ENCODE measurements at places on chromosomes 5 and 9.

GRCh38 chr5:77145666-77146065 is 58.6 kb upstream of the ZBED3 start:
- DNase-seq, result peak; percentile 17

GRCh38 chr5:78720227-78720985 is 71.8 kb upstream of the LHFPL2 start:
- no peak for DNase-seq

GRCh38 chr5:124873713-124874112 is 127.3 kb upstream of the ZNF608 start:
- no peak for DNase-seq

DNA sequence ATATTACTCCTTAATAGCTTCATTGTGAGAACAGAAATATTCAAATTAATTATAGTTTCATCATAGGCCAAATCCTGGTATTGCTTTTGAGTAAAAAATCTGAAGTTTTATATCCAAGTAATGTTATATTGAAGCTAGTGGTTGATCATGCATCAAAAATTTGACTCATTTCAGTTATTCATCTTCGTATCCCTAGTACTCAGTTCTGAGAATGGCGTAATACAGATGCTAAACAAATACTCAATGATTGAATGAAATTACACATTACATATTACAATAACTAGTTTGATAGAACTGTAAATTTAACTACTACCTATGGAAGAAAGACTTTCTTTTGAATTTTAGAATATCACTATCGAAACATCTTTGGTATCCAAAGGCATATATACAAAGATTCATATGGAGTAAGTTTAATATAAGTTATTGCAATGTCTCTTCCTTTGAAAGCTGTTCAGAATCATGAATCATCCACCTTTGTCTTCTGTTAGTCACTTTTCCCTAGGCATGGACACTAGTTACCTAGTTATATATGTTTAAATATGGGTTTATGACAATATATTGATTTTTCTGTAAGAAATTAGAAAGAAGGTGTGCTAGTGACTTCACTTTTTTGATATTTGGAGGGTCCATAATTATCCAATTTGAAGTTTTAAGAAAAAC is 5.0 kb upstream of the ZNF462 start:
- no peak for DNase-seq

DNA sequence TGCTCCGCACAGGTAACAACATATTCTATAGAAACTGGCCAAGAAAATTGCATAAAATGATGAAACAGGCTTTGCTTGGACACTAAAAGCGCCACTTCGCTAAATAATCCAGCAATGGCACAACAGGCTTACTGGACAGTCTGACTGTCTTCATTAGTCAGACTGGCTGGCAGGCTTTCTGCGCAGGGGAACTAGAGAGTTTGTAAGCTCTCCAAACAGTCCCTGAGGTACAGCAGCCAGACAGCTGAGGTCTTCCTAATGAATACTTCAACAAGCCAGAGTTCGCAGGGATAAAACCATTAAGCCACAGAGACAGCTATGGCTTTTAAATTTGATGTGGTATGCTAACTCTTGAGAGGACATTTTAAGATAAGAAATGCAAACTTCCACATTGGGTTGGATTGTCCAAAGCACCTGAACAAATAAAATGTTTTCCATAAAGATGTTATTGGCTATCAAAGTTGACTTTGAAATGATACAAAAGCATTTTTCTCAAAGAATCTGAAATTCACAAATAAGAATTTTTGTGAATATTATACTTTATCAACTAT is 20.7 kb downstream of the PLK2 start:
- no peak for DNase-seq

DNA sequence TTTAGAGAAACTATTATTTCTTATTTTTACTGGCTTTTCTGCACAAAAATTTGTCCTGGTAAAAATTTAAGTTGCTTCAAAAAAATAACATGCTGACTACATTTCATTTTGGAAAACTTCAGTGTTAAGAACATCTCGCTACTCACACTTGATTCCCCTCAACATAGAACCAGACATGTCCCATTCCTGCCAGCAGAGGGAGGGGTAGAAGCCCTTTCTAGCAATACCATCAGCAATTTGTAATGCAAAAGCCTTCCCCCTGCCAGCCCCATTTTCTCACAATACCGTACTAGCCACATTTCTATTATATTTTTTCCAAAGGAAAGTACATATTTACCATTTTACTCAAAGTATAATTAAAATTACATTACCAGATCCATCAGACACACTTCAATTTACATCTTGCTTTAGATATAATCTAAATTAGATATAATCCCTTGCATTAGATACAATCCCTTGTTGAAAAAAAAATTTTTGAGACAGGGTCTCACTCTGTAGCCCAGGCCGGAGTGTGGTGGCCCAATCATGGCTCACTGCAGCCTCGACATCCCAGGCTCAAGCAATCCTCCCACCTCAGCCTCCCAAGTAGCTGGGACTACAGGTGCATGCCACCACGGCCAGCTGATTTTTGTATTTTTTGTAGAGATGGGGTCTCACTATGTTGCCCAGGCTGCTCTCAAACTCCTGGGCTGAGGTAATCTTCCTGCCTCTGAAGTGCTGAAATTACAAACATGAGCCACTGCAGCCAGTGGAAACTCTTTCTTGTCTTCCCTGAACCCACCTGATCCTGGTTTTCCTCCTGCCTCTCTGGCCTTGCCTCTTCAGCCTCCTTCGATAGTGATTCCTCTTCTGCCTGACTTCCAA is 39.6 kb upstream of the IDNK start:
- no peak for DNase-seq

DNA sequence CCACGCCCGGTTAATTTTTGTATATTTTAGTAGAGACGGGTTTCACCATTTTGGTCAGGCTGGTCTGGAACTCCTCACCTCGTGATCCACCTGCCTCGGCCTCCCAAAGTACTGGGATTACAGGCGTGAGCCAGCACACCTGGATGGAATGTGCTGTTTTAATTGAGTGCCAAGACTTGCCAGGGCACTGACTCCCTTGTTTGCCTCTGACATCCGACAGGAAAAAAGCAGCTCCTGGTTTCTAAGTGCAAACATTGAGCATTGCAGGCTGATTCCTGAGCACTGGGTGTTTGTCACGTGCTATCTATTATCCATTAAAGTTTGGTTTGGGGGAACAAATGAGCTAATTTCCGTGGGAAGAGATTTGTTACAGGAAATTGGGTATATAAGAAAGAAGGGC is 70.6 kb upstream of the CKMT2 start:
- no peak for DNase-seq

- no peak for DNase-seq
Measured at GRCh38 chr5:10655972-10656830, 92.3 kb downstream of the ANKRD33B start.

DNA sequence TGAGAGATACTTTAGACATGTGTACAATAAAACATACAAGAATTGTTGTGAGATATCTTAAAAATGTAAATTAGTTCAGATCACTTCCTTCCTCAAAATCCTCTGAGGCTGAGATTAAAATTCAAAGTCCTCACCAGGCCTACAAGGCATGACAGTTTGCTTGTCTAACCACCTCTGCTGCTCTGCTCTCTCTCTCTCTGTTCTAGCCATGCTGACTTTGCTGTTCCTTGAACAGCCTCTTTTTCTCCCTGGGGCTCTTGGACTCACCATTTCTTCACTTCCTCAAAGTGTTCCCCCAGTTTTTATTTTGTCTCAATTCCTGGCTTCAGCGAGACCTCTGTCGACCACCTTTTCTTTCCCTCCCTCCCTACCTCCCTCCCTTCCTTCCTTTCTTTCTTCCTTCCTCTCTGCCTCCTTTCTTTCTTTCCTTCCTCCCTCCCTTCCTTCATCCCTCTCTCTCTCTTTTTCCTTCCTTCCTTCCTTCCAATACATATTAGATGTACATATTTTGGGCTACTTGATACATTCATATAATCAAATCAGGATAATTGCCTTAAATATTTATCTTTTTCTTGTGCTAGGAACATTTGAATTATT is 27.0 kb downstream of the CATSPER3 start:
- DNase-seq, result no peak

GRCh38 chr5:111598996-111599395 is 86.7 kb upstream of the STARD4 start:
- DNase-seq, result no peak

DNA sequence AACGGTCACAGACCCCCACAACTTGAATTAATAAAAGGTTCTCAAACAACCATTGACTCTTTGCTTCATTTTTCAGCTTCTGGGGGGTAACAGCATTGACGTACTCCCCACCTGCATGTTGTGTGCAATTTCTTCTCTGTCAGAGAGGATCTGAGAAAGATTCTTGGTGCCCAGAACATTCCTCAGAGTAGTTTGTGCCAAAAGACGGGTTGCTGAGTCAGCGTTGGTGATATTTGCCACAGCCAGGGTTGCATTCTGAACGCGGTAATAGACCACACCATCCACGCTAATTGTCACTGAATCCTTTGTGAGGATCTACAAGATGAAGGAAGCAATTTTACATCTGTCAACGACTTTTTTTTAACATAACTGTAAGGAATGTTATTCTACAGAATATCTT is 21.0 kb downstream of the STOM start:
- DNase-seq, result no peak

- no peak for DNase-seq
Measured at GRCh38 chr9:91789941-91790340, 160.1 kb downstream of the ROR2 start.

DNA sequence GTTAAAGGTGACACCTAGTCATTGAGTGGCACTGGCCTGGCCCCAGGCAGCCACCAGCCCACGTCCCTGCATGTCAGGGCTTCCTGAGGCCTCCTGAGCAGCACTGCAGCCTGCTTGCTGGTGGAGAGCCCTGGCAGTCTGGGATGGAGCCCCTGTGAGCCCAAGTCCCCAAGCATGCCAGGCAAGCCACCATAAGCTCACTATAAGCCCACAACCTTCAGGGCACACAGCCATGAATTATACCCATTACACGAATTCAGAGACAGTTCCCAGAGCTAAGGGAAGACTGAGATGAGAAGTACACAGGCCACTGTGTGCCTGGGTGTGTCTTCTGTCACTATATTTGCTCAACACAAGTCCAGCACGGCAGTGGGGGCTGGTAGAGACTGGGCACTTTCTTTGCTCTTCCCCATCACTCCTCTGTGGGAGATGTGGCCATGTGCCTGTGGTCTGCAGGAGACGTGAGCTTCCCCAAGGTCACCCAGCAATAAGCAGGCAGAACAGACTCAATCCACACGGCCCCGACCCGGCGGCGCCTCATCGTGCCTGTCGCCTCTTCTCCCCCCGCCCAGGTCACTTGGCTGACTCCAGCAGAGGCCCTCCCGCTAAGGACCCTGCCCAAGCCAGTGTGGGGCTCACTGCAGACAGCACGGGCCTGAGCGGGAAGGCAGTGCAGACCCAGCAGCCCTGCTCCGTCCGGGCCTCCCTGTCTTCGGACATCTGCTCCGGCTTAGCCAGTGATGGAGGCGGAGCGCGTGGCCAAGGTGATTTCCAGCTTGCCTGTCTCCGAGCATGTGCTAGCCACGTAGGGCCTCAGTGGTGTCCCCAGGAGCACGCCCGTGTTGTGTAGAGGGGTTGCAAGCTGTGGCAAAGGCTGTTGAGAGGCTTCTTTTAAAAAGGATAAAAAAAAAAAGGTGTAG is 114.8 kb downstream of the WNK2 start:
- no peak for DNase-seq

- DNase-seq, result no peak
Measured at GRCh38 chr5:93649234-93649900, 66.3 kb downstream of the NR2F1 start.

DNA sequence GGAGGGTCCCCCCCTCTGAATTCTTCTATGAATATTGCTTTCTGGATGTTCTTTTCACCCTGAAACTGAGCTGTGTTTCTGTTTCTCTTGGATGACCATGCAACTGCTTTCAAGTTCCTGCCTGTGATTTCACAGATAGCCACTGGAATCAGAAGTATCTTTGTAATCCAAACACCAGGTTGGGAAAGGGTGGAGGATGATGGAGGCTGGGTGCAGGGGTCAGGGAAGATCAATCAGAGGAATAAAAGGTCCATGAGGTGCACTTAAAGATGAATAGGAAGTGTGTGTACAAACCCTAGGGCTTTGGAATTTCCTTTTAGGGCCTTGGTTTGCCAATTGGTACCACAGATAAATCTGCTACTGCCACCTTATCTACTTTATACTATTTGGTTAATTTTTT is 68.2 kb upstream of the AGXT2 start:
- no peak for DNase-seq

- peak; percentile 69 for DNase-seq
Measured at GRCh38 chr5:167950126-167950721, 341.2 kb upstream of the WWC1 start.

GRCh38 chr5:976849-977751 is 31.5 kb upstream of the NKD2 start:
- no peak for DNase-seq

- peak; percentile 48 for DNase-seq
Measured at GRCh38 chr9:100411472-100412283, 15.3 kb upstream of the MSANTD3 start.

- no peak for DNase-seq
Measured at GRCh38 chr5:181265092-181265671, 4.2 kb upstream of the TRIM52 start.

DNA sequence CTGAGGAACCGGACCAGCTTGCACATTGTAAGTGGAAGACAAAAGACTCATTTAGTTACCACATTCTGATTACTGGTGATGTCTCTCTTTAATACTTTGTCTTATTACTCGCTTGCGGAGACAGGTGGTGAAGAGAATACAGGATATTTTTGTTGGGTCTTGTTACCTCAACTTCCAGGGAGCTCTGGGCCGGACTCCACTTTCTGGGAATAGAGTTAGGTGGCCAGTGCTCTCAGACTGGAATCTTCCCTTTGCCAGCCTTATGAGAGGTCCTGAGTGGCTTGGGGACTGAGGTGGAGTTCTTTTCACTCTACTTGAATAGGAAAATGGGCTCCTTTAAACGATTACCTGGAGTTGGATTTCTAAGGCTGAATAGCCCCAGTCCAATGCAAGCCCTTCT is 33.3 kb upstream of the SPRY4 start:
- DNase-seq, result no peak

GRCh38 chr9:104606152-104606551 is 725 bp upstream of the OR13C2 start:
- DNase-seq, result no peak

GRCh38 chr9:136693490-136694162 is 6.4 kb upstream of the AGPAT2 start:
- DNase-seq, result no peak

DNA sequence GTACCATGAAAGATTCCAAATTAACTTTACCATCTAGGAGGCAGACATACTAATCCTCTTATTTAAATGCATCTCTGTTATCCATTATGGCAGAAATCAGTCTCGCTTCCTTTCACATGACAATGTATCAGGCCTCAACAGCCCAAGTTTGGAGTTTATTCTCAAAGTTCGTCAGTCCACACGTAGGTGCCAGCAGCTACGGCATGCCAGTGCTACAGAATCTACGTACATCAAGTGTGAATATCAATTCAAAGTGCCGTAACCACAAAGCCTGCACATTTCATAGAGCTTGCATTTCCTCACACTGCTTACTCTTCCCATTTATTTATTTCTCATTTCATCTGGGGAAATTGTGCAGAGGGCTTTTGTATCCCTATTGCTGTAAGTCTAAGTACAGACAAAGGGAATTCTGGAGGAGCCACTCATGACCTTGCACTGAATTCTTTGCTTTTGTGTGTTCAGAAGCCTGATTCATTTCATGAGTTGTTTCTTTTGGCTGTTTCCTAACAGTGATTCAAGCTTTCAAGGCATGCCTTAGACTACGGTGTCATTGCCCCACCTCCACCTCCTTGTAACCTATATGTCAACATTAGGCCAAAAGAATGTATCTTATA is 10.0 kb downstream of the ENC1 start:
- DNase-seq, result peak; percentile 57

Data from AG09309 (cell line).